Glutamatergic neuron (in vitro differentiated cells): ENCODE measurements at places on chromosomes 2 and 18. TPM values are rescaled to one million over a fixed set of nuclear protein-coding genes. Genes with fewer than 3 reads are reported as not detected.

GRCh38 chr18:12750715-12751502 lies 48.1 kb downstream of the PSMG2 start:
- no peak for DNase-seq

DNA sequence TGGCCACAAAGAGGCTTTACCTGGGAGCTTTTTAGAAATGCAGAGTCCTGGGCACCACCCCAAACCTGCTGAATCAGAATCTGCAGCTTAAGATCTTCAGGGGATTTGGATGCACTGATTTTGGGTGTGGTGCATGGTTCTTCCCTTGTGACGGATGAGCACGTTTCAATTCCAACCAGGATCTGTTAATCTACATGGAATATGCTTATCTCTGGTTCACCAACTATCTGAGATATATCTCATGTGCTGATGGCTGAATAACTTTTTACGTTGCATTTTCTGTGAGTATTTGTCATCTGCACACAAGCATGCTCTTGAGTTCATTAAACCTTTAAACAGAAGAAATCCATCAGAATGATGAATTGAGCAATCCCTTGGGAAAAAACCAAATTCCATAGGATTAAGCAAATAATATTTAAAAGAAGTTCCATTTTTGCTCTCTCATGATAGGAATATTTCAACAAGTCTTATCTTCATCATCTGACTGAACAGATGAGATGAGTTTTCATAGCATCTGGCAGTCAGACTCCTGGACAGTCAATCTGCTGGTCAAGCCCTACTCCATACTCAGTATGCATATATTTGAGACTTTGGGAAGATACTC lies 120.6 kb downstream of the PLB1 start:
- DNase-seq, result no peak

DNA sequence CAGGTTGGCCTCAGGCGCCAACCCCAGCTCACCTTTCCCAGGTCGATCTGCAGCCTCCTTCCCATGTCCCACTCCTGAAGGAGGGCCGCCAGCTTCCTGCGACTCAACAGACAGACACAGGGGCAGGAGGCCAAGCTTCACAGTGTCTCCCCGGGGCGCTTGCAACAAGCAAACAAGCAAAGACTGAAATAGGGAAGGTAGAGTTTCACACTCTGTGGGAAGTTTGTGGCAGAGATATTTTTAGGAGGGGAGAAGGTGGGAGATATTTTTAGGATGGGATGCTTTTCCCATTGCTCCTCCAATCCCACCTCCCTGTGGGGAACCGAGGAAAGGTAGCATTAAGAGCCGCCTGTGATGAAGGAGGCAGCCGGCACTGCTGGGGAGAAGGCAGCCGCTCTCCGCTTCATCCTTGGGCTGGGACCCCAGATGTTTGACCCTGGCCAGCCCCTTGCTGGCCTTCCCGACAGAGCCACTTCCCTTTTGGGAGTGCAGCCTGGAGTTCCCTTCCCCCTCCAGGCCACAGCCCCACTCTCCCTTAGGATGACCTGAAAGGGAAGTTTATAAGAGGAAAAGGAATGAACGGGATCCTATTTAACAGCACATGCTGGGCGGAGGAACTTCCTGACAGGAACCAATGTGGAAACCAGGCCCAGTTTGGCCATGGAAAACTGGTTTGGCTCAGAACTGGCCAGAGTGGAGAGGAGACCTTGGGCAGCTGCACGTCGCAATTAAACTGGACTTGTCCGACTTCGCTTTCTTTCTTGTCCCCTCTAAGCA lies 142.2 kb upstream of the SMAD2 start:
- no peak for DNase-seq

GRCh38 chr2:10331027-10331701 lies 28.5 kb downstream of the HPCAL1 start:
- peak; percentile 47 for DNase-seq

TRPM8 gene
- not detected for total RNA-seq

GKN2 gene
- total RNA-seq, result not detected

GALNT14 gene
- 14.4 TPM for total RNA-seq

KRTCAP3 gene
- 4.2 TPM for total RNA-seq

GRCh38 chr2:214079032-214079431 lies 331.8 kb upstream of the VWC2L start:
- DNase-seq, result no peak

- peak; percentile 6 for DNase-seq
Observed at GRCh38 chr2:120762341-120763061, 26.8 kb downstream of the GLI2 start.

DUSP2 gene
- total RNA-seq, result 0.34 TPM

DNA sequence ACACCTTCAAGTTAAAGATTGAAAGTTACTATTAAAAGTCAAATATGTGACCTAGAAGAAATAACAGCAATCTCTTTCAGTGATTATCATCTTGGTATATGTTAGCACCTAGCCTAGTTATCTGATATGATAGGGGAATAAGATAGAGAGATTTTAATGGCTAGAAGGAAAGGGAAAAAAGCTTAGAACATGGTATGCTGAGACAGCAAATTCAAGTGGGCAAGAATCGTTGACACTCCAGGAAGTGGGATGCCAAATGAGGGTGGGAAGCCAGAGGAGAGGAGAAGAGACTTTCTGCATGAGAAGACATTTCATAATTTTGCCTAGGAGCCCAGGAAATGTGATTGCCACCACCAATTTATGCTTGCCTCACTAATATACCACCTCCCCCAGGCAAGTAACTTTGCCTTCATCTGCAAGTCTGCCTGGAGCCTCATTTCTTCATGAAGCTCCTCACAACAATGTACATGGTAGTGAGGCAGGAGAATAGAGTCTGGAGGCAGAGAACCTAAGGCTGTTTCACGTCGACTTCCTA lies 504.9 kb downstream of the TNS1 start:
- no peak for DNase-seq

DNA sequence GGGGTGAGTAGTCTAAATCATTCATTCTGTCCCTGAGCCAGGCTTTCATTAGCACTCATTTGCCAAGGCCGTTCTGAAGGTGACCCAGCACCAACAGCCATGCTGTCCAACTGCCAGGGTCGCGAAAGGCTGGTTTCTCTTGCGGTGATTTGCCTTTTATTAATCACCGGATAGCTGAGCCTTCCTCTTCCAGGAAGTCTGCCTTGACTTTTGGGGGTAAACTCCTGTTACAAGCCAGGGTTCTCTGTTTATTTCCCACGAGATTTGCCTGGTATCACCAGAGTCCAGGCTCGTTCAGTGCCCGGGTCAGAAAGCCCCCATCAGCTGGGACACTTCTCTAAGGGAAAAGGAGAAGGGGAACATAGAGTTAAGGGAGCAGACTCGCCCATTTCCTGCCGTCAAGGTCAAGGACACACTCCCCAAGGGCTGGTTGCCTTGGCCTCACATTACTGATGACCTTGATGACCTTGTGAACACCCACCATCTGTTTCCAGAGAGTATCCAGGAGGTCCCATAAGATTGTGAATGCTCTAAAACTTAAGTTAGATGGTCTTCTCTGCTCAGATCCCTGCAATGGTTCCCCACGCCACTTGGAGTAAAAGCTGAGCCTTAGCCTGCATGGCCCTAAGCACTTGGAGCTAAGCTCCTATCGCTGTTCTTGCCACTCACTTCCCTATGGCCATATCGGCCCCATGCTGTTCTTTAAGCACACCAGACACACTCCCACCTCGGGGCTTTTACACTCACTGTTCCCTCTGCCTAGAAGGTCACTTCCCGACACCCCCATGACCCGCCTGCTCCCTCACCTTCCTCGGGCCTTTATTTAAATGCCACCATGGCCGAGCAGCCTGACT lies 118.0 kb upstream of the STPG4 start:
- no peak for DNase-seq

- DNase-seq, result no peak
Observed at GRCh38 chr18:46706968-46707367, 49.9 kb downstream of the ST8SIA5 start.

DNA sequence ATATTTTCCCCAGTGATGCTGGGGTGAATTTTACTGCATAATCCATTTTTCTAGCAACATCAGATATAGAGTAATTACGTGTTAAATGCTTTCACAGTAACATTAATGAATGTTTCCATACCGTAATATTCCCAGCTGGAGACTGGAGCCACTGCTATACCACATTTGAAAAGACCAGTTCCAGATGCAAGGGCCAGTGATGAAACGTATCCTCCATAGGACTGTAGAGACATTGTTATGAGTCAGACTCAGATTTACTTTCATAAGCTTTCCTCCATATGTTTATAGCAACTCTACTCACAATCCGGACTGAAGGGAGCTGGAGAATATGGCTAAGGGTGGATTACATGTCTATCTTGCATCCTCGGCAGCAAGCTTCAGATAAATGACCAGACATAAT lies 22.7 kb upstream of the GCG start:
- DNase-seq, result no peak

DNA sequence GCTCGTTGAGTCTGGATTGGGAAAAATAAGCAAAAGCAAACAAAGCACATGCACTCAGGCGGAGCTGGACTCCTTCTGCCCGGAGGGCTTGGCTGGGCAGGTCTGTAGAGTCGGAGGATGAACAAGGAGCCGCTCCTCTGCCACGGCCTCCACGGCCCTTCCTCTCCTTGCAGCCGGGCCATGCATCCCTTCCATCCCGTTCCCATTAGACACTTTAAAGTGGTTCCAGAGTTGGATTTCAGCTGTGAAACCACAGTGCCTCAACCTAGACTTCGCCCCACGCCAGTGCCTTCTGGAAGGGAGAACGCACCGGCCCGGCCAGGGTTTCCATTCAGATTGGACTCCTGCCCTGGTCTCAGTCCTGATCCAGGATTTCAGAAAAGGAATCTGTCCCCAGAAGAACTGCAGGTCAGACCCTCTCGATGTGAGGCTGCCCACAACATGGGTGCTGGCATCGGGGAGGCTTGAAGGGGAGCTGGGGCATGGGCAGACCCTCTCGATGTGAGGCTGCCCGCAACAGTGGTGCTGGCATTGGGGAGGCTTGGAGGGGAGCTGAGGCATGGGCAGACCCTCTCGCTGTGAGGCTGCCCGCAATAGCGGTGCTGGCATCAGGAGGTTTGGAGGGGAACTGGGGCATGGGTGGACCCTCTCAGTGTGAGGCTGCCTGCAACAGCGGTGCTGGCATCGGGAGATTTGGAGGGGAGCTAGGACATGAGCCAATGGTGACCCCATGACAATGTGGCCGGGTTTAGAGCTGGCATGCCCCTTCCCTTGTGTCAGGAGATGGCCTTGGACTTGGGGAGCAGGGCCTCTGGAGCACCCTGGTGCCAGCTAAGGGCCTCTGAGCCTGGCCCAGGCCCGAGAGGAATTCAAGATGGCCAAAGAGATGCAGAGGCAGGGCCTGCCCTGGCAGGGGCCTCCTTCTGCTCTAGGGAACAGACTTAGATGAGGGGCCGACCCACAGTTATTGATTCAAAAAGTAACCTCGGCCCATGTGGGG lies 304.5 kb downstream of the NDUFA10 start:
- DNase-seq, result no peak
